HFFc6 (cell line): ENCODE measurements at places on chromosomes 5 and 9. TPM values are rescaled to one million over a fixed set of nuclear protein-coding genes. Genes with fewer than 3 reads are reported as not detected.

DNA sequence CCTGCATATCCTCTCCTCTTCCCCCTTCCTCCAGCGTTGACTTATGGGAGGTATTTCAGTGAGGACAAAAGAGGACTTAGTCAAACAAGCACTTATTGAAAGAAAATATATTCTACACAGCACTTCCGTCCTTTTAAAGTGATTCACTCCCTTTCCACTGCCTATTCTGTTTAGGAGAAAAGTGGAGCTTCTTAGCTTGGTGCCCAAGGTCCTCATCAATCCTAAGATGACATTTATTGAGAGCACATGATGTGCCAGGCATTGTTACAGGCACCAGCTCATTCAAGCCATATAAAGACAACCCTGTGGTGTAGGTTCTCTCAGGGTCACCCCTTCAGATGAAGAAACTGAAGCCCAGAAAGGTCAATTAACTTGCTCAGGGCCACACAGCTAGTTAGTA lies 95.9 kb downstream of the KCNIP1 start:
- DNase-seq = no peak

- DNase-seq = no peak
These were observed 178.7 kb upstream of the NR3C1 start for GRCh38 chr5:143582176-143582575.

GRCh38 chr9:95505717-95506427 lies 10.9 kb downstream of the PTCH1 start:
- no peak for DNase-seq

GRCh38 chr9:92590377-92590776 lies 54.6 kb upstream of the ECM2 start:
- no peak for DNase-seq

DNA sequence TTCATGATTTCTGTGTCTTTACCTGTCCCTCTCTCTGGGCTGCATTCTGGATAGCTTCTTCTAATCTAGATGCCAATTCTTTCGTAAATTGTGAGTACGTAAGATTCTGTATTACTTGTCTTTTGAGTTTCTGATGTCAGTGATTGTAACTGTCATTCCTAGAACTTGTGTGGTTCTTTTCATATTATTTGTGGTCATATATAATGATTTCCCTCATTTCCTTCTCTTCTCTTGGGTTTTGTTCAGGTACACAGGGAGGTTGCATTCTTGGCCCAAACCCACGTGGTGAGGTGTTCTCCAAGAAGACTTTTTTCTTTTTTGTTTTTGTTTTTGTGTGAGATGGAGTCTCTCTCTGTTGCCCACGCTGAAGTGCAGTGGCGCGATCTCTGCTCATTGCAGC lies 13.8 kb downstream of the UGCG start:
- no peak for DNase-seq

DNA sequence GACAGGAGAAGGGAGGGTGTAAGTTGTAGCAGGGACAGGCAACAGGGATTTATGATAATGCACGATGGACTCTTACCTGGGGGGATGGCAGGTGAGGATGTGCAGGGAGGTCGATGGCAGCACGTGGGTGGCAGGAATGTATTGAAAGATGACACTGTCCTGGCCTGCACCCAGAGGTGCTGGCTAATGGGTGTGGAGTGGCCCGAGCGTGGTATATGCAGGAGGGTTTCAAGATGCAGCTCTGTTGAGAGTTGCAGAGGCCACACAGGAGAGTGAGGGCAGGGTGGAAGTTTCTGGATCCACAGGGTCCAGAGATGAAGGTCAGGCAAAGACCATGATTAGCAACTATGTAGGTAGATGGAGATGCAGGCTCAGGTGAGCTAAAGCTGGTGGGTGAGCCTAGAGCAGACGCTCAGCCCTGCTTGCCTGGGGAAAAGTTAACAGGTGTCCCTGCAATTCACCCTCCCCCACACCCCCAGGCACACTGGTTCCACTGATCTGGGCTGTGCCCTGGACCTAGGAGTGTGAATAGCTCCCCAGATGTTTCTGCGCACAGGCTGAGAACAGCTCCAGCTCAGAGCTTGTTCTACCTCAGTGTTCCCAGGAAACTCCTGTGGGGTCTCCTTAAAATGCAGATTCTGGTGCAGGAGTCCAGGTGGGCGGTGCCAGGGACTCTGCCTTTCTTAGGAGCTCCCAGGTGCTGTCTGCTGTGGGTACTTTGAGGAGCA lies 21.5 kb upstream of the S1PR3 start:
- DNase-seq = no peak

DNA sequence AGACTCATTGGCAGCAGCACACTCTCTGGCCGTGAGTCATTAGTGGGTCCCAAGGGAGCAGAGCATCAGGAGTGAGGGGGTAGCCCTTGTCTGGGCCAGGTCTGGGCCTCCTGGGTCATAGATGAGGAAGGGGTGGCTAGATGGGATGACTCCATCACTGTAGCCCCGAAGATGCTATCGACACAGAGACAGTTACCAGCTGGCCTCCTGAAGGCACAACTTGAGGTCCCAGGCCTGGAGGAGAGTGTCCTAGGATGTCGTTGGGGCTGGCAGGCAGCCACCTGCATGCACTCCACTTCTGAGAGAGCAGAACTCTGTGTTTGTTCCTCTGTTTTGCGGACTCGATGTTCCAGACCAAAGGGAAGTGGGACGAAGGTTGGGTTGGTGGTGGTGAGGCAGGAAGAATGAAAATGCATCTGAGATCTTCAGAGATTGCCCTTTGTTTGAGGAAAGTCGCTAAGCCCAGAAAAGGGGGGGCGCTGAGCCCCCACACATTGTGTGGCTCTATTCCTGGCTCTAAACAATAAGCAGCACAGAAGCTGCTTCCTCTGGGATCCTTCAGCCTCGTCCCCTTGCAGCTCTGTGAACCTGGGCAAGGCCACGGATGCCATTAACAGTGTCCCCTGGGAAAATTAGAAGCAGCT lies 4.7 kb downstream of the BTNL9 start:
- no peak for DNase-seq

- DNase-seq = peak; percentile 48
These were observed 10.9 kb upstream of the LAMC3 start for GRCh38 chr9:130997925-130998596.

DNA sequence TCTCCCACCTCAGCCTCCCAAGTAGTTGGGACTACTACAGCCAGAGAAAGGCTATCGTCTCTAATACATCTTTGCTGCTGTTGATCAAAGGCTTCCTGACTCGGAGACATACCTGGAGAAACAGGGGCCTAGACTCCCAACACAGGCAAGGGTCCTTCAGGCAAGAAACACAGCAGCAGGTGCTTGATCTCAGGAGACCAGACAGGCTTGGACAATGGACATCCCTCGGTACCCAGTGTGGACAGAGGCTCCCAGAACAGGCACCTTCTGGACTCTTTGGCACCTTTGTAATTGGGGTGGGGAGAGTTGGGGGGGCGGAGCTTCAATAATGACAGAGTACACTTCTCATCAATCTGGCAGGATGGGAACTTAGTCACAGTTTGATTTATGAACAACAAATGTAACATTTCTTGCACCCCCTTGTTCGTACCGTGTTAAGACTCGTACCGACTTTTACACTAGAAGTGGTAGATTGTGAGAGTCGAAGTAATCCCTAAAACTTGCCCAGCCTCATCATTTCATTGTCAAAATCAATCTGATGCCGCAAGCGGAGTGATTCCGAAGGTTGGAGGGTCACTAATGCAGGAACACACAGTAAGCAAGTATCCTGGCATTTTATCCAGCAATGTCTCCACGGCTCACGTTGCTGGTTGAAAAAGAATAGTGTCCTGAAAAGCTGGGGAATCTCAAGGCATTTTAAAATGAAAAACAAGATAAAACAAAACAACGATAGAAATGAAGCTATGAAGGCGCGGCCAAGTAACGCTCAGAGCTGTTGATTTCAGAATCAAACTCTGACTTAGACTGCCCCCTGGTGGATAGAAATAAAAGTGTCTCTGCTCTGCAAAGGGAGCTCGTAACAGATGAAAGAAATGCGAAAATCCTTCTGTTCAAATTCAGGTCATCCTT lies 46.4 kb upstream of the STK32A start:
- peak; percentile 66 for DNase-seq

GRCh38 chr9:104608336-104608735 lies 2.9 kb upstream of the OR13C2 start:
- DNase-seq = no peak

DNA sequence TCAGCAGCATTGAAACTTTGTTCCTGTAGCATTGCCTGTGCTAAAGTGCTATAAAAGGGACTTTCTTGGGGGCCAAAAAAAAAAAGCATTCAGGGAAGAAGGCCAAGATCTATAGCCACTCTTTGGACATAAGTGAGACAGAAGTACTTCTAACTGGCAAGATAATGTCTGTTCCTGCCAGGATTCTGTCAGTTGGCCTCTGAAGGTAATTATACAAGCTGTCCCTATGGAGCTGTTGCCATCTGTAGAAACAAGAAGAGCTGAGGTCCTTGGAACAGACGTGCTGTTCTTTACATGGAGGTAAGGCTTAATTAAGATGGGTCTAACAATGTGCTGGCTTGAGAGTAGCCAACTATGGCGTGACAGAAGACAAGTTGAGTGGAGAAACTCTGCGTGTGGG lies 9.7 kb downstream of the KIF20A start:
- DNase-seq = no peak

DNA sequence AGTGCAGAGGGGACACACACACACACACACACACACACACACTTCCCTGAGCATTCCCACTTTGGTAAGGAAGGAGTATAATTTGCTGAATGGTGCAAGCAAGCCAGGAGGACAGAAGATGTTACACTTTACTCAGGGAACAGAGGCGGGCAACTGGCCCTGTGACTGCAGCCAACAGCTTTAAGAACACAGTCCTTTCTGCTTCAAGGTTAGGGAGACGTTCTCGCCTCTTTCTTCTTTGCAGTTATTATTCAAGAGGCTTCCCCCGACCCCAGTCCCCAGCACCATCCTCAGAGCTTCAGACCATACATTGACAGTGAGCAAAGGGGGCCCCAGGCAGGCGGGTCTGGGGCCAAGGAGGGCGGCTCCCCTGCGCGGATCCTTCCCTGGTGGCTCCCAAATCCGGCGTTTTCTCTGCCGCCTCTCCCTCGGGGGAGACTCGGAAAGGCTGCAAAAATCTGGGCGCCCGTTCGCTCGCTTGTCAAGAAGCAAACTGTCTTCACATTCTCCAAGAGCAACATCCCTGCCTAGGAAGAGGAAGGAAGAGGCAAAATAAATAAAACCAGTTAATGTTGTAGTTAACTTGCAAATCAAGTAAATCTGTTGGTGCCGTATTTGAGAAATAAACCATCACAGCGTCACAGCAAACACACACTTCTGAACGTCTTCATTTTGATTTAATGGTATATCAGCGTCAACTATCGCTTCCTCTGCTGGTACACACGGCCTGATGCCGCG lies 3.8 kb upstream of the LHX2 start:
- DNase-seq = no peak

- DNase-seq = no peak
These were observed 19.1 kb upstream of the TTLL11 start for GRCh38 chr9:122112238-122112637.

- no peak for DNase-seq
These were observed 71.2 kb downstream of the OR2K2 start for GRCh38 chr9:111258875-111259271.

DNA sequence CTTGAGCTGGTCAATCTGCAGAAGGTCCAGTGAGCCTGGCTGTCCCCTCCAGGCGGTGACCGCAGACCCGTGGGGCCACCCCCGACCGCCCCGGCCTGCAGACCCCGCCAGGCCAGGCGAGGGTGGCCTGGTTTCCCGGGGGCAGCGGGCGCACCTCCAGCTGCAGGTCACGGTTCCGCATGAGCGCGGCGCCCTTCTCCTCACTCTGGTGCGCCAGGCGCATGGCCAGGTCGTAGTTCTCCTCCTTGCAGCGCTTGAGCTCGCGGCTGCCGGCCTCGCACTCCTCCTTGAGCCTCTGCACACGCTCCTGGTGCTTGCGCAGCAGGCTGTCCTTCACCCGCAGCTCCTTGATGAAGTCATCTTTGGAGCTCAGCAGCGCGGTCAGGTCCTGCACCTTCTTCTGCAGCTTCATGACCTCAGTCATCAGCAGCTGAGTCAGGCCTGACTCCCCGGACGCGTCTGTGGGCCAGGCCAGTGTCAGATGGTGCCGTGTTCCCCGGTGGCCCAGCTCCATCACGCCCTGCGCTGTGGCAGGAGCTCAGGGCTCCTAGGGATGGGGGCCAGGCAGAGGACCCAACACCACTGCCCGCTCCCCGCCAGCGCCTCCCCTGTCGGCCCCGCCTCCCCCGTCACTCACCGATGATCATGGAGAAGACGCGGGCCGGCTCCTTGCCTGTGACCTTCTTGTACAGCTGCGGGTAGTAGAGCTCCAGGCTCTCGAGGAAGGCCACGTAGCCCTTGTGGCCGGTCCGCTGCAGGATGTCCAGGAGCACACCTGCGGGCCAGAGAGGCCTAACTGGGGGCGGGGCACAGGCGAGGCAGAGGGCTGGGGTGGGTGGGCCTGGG lies 2.6 kb downstream of the CARD9 start:
- DNase-seq = no peak

- no peak for DNase-seq
These were observed 19.7 kb downstream of the FBXW11 start for GRCh38 chr5:171986772-171987171.

DNA sequence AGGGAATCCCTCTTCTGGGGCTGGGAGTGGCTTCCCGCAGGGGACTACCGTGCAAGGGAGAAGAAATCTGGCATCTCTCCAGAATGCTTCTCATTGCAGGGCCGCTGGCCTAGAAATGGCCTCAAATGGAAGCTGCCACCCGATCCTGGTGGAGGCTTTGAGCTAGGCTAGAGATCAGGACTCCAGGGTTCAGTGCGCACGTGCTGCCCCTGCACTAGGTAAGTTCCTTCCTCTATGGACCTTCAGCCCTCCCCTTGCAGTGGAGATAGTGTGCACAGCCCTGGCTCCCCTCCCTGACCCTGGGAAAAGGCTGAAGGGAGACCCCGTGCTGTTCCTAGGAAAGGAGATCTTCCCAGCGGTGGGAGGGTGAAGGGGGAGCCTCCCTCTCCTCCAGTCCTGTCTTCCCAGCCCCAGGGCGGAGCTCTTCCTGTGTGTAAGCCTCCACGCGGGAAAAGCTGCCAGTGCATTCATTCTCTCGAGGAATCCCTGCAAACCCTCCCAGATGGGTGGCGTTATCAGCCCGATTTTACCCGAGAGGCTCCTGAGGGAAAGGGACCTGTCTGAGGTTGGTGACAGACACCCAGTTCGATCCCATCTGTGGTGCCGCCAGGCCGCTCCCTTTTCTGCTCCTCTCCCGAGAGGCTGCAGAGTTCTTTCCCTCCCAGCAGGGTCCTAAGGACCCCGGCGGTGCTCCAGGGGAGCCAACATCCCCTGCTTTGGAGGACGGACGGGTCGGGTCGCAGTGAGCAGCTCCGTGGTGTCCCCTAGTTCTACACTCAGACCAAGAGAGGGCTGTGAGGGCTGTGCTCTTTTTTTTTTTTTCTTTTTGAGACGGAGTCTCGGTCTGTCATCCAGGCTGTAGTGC lies 1.4 kb upstream of the CERCAM start:
- DNase-seq = no peak

- peak; percentile 86 for DNase-seq
These were observed 597.8 kb upstream of the CLINT1 start for GRCh38 chr5:158456756-158457155.

GRCh38 chr5:38465061-38465460 lies 91.4 kb downstream of the LIFR start:
- DNase-seq = peak; percentile 7

Gene C5orf52
- not detected in 2 replicates for total RNA-seq

Gene SLC35D2
- 16.1 to 20.3 TPM (median 18.5 TPM) in 3 replicates for total RNA-seq

Gene UBQLN1
- 105 to 125 TPM (median 122 TPM) in 3 replicates for total RNA-seq

Gene CRHBP
- total RNA-seq = not detected in 3 replicates

Gene PCDHA7
- 0.09 to 0.15 TPM (median 0.09 TPM) in 3 replicates for total RNA-seq

Gene ANKH
- total RNA-seq = 30.6 and 32.6 TPM in 2 replicates

Gene LECT2
- not detected in 3 replicates for total RNA-seq

Gene SLC46A2
- not detected in 3 replicates for total RNA-seq

Gene GRIA1
- total RNA-seq = 0.08 to 0.57 TPM (median 0.37 TPM) in 3 replicates

Gene FBP2
- total RNA-seq = not detected in 3 replicates

Gene SYK
- not detected in 3 replicates for total RNA-seq

Gene TNC
- total RNA-seq = 46.2 to 73.1 TPM (median 53.1 TPM) in 3 replicates

Gene LHX3
- not detected in 3 replicates for total RNA-seq
